ENCODE measurements at places on chromosomes 11 and 22. TPM values are rescaled to one million over a fixed set of nuclear protein-coding genes. Genes with fewer than 3 reads are reported as not detected.

DNA sequence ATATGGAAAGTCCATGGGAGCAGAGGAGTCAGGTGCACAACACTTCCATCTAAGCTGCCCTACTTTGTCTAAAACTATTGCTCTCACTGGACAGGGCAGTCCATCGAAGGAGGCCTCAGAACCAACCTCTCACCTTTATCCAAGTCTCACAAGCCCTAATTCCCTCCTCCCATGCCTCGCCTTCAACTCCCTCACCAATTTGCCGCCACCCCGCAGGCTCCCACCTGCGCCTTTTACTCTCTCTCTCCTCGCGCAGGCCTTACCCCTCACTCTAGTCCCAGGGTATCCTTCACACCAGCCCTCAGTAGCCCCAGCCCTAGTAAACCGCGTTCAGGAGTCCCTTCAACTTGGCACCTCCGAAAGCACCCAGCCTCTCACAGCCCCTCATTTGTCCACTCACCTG lies 451 bp downstream of the FHIP1B start:
- no peak for DNase-seq

DNA sequence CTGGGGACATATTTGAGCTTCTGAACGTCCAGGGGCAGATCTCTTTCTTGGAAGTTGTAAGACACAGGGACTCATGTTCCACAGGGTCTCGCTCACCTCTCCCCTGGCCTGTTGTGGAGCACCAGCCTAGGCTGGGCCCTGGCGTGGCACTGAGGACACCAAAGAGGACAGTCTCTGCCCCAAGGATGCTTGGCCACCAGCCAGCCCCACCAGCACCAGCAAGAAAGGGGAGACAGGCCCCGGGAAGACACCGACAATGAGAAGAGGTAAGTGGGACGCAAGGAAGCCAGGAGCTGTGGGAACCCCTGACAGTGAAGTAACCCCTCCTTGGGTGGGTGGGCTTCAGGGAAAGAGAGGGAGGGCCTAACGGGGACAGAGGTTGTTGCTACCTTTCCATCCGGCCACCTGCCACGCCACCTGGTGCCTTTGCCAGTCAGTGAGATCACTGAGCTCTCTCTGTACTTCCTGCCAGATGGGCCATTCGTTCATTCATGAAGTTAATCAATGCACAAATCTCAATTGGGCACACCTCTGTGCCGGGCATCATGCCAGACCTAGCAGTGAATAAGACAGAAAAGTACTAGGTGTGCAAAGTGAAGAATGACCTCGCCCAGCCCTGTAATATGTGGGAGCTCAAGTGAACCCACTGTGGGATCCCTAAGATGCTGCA lies 11.1 kb downstream of the APOL5 start:
- DNase-seq = no peak

DNA sequence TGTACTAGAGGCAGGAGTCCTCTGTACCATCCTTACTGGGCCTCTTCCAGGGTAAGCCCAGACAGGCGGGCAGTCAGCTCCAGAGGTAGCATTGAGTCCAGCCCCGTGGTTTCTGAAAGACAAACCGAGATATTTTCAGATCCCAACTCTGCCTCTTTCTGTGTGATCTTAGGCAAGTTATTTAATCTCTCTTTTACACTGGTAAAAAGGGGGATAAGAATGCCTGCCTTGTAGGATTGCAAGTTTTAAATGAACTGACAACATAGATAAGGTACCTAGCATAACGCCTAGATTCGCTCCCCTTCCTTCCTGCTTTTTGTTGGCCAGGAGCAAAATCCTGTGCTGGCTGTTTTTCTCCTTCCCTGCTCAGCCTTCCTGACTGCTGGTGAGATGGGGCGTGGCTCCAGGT lies 56.4 kb upstream of the NNMT start:
- DNase-seq = no peak

DNA sequence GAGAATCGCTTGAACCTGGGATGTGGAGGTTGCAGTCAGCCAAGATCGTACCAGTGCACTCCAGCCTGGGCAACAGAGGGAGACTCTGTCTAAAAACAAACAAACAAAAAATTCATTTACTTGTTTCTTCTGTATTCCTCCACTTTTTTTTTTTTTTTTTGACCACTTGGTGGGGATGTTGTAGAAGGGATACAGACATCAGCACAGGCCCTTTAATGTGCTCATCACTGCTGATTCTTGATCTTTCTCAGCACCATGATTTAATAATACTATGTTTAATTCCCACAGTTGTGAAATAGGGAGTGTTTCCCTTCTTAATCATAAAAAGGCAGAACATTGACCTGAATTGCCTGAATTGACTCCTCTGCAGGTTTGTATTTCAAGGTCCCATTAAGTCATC lies 4.5 kb downstream of the TTC9C start:
- DNase-seq = no peak

DNA sequence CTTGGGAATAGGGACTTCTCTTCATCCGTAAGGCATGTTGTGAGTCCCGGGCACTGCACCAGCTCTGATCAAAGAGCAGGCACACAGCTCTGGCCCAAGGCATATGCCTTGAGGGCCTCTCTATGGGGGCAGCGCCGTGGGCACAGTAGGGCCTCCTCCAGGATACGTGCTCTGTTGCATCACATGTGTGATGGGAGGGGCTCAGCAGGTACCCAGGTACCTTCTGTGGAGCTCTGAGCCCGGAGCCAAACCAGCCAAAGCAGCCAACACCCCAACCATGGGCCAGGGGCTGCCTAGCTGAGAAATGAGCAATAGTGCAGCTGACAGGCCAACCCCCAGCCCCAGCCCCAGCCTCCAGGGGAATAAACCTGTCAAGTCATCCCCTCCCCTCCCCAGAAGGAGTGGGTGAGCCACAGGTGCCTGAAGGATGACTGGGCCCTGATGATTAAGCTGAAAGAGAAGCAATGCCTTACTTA lies 79.7 kb upstream of the SHISAL1 start:
- no peak for DNase-seq

- no peak for DNase-seq
These were observed 175.7 kb downstream of the SWAP70 start for GRCh38 chr11:9839550-9839949.

DNA sequence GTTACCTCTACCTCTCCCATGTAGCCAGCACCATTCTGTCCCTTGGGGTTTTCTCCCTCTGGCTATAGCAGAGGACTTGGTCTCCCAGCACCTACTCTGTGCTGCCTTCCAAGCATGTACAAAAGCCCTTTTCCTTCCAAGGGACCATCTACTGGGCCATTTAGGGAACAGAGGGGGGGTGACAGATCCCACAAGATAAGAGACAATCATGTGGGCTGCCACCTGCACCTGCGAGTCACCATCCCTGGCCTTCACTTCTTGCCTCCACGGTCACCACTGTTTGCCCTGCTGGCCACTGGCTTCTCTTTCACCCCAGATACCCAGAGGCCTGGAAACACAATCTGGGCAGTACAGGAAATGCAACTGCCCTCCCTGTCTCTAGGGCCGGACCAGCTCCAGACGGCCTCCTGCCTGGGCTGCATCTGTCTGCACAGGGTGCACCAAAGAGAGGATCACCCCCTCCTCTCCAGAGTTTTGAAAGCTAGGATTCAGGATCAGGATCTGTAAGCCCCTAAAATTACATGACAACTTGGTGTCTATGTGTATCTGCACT lies 160.8 kb upstream of the NECTIN1 start:
- no peak for DNase-seq

- no peak for DNase-seq
These were observed 73.8 kb upstream of the CDON start for GRCh38 chr11:126136507-126136906.

- no peak for DNase-seq
These were observed 77.1 kb upstream of the MTMR2 start for GRCh38 chr11:96001037-96001436.

GRCh38 chr11:7422544-7423331 lies 62.6 kb upstream of the OLFML1 start:
- no peak for DNase-seq

DNA sequence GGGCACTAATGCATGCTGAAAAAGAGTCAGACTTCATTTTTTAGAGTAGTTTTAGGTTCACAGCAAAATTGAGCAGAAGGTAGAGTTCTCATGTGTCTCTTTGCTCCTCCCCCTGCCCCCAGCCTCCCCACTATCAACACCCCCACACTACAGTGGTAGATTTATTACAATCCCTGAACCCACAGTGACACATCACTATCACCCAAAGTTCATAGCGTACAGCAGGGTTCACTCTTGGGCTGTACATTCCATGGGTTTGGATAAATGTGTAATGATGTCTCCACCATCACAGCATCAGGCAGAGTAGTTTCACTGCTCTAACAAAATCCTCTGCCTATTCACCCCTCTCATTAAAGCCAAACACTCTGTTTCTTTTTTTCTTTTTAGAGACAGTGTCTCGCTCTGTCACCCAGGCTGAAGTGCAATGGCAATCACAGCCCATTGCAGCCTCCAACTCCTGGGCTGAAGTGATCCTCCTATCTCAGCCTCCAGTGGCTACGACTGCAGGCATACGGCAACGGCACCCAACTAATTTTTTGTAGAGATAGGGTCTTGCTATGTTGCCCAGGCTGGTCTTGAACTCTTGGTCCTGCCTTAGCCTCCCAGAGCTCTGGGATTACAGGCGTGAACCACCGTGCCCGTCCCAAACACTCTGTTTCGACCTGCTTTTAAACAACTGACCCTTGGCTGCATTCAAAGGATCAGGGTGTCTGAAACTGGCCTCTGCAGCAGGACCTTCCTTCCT lies 4.1 kb downstream of the BEST1 start:
- DNase-seq = peak; percentile 46

DNA sequence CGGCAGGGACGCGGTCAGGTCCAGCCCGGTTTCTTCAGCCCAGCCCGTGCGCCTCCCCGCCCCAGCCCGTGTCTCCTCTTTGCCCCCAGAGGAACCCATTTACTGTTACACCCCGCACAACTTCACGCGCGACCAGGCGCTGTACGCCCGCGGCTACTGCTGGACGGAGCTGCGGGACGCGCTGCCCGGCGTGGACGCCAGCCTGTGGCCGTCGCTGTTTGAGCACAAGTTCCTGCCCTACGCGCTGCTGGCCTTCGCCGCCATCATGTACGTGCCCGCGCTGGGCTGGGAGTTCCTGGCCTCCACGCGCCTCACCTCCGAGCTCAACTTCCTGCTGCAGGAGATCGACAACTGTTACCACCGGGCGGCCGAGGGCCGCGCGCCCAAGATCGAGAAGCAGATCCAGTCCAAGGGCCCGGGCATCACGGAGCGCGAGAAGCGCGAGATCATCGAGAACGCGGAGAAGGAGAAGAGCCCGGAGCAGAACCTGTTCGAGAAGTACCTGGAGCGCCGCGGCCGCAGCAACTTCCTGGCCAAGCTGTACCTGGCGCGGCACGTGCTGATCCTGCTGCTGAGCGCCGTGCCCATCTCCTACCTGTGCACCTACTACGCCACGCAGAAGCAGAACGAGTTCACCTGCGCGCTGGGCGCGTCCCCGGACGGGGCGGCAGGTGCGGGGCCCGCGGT lies 6.5 kb downstream of the PANX2 start:
- DNase-seq = no peak

Gene C1QTNF6
- 6.4 TPM for polyA plus RNA-seq

Gene ADSL
- polyA plus RNA-seq = 116 TPM

Gene TIMP3
- 85.9 TPM for polyA plus RNA-seq
